ENCODE measurements at places on chromosomes 1 and 21.

- no peak for DNase-seq
Measured at GRCh38 chr21:45258466-45258865, 29.2 kb downstream of the POFUT2 start.

GRCh38 chr1:157272729-157273524 lies 134.7 kb upstream of the ETV3 start:
- DNase-seq = no peak

DNA sequence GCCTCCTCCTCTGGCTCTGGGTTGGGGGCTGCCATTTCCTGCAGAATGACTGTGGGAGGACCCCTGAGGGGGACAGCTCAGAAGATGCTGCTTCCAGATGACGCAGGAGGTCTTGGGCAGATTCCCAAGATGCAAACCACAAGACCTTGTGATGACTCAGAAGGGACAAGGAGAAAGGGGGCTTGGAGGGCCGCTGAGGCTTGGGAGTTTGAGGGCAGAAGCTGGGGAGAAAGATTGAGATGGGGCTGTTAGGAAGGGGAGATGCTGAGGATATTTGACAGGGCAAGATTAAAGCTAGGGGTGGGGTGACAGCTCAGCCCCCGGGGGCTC lies 7.5 kb downstream of the PTPRU start:
- DNase-seq = no peak

DNA sequence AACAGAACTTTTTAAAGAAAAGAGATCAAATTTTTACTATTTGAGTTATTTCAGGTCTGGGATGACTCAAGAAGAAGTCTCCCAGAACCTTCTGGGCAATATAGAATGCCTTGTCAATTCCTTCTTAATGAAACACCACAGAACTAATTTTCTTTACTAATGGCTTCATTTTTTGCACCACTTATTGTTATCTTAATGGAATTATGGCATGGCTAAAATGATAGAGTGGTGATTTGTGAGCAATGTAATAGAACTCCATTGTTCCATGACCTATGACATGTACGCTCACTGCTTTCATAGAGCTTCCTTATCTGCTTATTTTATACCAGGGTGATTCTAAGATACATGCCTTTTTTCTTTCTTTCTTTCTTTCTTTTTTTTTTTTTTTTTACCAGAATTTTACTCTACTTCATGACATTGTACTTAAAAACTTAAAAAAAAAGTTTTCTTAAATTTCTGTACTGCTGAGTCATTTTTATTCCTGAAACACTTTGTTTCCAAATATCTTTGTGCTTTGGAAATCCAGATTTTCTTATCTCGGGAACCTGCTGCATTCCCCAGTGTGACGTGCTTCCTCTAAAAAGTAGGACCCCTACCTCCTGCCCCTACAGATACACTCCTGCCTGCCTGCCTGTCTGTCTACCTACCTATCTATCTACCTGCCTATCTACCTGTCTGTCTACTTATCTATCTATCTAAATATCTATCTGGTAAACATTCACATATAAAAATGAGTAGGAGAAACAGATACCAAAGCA lies 284.9 kb downstream of the PBX1 start:
- no peak for DNase-seq

DNA sequence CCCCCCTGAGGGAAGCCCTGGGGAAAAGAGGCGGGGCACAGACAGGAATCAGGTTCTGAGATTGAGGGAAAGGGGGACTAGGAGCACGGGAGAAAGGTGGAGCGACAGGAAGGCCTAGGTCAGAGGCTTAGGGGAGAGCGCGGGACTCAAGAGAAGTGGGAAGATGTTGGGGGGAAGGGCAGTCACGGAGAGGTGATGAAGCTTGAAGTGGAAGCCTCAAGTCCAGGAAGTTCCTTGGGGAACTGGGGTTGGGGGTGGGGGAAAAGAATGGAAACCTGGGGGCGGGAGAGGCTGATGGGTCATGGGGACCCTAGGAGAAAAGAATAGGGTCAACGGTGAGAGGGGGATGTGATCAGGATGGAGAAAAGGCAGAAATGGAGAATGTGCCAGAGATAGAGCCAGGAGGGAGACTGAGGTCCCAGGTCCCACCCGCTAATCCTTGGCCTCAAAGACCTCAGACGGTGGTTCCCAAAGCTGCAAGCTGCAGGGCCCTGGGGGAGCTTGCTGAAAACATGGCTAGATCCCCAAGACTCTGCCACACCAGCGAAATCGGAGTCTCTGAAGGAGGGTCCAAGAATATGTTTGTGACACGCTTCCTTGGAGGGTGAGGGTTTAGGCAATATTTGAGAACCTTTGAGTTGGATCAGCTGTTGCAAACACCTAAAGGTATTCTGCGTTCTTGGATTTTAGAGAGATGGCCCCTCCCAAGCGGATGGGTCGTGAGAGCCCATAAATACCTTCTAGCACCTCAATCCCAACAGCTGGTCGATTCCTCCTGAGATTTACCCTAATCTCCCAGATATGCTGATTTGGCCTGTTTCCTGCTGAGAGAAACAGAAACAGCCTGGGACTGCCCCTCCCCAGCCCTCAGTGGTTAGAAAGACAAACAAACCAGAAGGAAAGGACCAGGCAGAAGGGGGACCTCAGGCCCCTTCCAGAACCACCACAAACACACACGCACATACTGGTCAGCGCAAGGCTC lies 3.6 kb downstream of the C1orf232 start:
- no peak for DNase-seq

GRCh38 chr1:236888126-236888525 lies 93.0 kb downstream of the MTR start:
- DNase-seq = no peak

GRCh38 chr1:158026651-158027050 lies 33.2 kb downstream of the KIRREL1 start:
- no peak for DNase-seq

GRCh38 chr21:42455196-42455595 lies 40.8 kb downstream of the RSPH1 start:
- no peak for DNase-seq

DNA sequence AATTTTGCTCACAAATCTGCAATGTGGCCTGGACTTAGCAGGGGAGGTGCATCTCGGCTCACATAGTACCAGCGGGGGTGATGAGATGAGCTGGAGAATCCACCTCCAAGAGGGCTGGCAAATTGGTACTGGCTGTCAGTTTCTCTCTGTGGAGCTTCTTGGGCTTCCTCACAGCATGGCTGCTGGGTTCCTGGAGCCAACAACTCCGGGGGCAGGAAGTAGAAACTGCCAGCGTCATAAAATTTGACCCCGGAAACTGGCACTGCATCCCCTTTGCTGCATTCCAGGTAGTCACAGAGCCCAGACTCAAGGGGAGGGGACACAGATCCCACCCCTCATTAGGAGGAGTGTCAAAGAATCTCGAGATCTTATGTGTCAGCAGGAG lies 17.0 kb upstream of the TNFRSF1B start:
- no peak for DNase-seq

DNA sequence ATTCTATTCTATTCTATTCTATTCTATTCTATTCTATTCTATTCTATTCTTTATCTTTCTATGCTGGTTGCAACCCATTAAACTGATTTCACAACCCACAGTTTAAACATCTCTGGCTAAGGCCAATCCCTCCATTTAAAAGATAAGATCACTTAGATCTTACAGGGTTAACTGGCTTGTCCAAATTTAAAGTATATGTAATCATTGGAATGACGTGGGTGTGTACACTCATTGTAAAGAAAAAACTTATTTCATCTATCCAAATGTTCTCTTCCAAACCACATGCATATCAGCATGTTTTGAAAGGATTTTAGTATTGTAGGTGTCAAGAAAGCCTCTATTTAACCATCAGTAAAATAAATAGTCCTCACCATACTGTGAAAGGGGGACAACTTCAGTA lies 299.6 kb upstream of the RUNX1 start:
- no peak for DNase-seq

GRCh38 chr21:35035581-35035980 lies 13.5 kb downstream of the RUNX1 start:
- DNase-seq = peak; percentile 54

GRCh38 chr1:17372955-17373354 lies 959 bp downstream of the PADI6 start:
- no peak for DNase-seq

DNA sequence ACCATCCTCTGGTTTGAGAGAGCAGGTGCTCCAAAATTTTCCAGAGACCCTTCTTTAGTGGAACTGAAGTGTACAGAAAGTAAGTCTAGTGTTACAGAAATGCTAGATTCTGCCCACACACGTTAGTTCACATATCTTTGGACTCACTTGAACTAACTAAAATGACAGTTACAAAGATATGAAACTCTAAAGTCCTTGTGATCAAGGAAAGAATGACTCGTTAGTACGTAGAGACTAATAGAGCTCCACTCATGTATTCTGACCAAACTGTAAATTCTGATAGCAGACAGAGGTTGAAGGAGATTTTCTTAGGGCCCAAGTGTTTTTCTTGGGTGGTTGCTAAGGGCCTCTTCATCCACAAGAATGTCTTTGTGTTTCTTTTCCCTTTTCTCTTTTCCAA lies 491.5 kb upstream of the B3GALT2 start:
- DNase-seq = no peak

- DNase-seq = no peak
Measured at GRCh38 chr1:182939413-182939812, 13.6 kb downstream of the SHCBP1L start.

GRCh38 chr1:85746777-85747176 lies 38.5 kb upstream of the ZNHIT6 start:
- DNase-seq = no peak

DNA sequence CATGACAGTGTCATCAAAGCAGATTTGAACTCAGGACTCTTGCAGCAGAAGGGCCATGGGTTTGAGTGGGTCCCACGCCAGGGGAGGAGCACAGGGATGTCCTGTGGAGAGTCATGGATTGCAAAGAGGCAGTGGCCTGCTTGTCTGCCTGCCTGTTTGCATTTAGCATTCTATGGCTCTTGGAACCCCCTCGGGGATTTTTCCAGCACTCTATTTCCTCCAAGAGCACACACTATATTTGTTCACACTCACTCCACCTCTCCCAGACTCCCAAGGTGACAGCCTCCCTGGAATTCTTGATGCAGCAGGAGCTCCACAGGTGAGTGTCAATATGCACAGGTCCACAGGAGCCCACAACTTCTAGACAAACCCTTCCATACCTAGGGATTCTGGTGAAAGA lies 73.1 kb upstream of the LRRN2 start:
- no peak for DNase-seq

- no peak for DNase-seq
Measured at GRCh38 chr1:208670778-208671177, 426.6 kb upstream of the PLXNA2 start.

DNA sequence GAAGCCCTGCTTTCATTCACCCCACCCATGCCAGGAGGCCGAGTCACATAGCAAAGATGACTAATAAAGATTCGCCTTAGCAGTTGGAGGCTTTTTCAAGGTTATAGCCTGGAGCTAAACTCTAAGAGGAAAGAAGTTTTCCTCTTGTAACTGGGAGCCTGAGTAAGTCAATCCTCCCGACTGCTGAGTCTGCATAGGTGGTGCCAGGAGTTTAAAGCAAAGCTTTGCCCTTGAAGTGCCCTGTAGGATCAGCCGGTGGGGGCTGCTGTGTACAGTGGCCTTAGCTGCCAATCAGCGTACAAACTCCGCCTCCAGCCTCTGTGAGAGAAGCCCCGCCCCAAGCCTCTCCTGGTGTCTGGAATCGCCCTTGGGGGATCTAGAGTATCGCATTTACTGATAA lies 147.5 kb upstream of the SPATA6 start:
- no peak for DNase-seq

GRCh38 chr1:218557731-218558130 lies 212.6 kb downstream of the TGFB2 start:
- DNase-seq = no peak

- no peak for DNase-seq
Measured at GRCh38 chr1:214072426-214073157, 84.8 kb downstream of the PROX1 start.

GRCh38 chr1:227961651-227962466 lies 14.1 kb upstream of the WNT9A start:
- DNase-seq = no peak

DNA sequence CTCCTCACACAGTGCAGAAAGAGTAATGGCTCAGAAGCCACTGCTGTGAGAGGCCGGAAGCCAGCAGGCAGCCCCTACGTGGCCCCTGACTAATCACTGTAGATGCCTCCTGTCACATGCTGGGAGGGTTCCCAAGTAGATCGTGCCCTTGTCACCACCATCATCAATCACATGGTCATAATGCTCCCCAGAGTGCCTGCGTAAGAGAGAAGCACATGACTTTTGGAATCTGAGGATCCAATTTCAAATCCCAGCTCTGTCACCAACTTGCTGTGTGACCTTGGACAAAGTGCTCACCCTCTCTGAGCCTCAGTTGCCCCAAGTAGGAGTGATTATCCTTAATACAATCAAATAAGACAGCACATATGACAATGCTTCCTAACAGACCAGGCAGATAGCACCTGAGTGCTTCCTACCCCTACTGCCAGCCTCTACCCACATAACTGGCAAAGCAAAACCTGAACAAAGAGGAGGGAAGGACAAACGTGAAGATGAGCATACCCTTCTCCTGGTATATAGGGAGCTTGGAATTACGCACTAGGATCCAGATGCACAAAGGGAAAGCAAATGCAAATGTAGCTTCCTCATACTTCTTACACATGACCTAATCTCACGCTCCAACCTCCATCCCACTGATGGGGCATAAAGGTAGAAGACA lies 65.7 kb downstream of the SDC3 start:
- DNase-seq = no peak

GRCh38 chr1:47558601-47559593 lies 121.1 kb downstream of the FOXD2 start:
- no peak for DNase-seq

DNA sequence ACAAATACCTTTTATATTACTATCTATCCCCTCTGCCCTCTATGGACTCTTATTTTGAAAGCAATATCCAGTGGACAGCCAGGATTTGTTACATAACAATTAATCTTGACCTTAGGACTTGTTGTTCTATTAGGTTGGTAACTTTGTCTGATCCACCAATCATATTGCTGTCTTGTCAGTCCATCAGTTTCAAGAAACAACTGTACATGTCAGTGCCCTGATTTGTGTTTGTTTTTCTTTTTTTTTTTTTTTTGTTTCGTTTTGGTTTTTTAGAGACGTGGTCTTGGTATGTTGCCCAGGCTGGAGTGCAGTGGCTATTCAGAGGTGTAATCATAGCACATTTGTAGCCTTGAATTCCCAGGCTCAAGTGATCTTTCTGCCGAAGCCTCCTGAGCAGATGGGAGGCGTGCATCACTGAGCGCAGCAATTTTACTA lies 1.5 kb upstream of the SCP2 start:
- no peak for DNase-seq
